Effector CD8-positive, alpha-beta T cell (primary cell): ENCODE measurements at places on chromosomes 16 and 17.

- no peak for DNase-seq
Observed at GRCh38 chr17:51563961-51564360, 303.6 kb downstream of the UTP18 start.

GRCh38 chr17:5097101-5097834 lies 14.4 kb downstream of the ZNF232 start:
- DNase-seq, result peak; percentile 29

DNA sequence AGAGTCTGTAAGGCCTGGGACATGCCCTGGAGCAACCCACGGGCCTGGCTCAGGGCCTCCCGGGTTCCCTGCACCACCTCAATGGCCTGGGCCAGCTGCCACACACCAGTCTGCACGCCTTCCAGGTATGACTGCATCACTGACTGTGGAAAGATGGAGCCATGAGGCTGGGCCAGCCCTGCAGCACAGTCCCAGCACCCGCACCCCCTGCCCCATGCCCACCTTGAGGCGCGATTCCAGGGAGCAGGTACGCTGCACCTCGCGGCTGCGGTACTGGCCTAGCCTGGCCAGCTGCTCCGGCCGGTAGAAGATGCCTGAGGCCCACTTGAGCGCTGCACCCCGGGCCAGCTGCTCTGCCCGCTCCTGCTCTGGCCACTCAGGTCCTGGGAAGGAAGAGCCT lies 1.1 kb downstream of the EXOC3L1 start:
- no peak for DNase-seq

- DNase-seq, result no peak
Observed at GRCh38 chr16:26511463-26511862, 555.3 kb upstream of the C16orf82 start.

DNA sequence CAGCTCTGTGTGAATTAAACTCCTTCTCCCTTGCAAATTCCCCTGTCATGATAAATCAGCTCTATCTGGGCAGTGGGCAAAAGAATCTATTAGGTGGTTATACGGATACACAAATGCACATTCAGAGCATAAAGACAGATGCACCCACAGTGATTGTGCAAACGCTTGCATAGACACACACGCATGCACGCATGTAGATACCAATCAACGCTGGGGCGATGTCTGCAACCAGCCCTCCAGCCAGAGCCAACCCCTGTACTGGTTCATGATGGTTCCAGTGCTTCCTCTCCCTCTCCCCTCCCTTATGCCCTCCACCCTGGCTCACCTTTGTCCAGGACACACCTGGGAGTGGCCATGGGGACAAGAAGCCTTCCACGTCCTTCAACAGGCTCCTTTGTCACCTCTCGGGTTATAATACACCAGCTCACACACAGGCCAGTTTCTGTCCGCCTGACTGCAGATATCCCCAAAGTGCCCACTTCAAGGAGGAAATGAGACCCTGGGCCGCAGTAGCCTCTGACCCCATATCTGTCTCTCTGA lies 33.1 kb upstream of the SNN start:
- no peak for DNase-seq

DNA sequence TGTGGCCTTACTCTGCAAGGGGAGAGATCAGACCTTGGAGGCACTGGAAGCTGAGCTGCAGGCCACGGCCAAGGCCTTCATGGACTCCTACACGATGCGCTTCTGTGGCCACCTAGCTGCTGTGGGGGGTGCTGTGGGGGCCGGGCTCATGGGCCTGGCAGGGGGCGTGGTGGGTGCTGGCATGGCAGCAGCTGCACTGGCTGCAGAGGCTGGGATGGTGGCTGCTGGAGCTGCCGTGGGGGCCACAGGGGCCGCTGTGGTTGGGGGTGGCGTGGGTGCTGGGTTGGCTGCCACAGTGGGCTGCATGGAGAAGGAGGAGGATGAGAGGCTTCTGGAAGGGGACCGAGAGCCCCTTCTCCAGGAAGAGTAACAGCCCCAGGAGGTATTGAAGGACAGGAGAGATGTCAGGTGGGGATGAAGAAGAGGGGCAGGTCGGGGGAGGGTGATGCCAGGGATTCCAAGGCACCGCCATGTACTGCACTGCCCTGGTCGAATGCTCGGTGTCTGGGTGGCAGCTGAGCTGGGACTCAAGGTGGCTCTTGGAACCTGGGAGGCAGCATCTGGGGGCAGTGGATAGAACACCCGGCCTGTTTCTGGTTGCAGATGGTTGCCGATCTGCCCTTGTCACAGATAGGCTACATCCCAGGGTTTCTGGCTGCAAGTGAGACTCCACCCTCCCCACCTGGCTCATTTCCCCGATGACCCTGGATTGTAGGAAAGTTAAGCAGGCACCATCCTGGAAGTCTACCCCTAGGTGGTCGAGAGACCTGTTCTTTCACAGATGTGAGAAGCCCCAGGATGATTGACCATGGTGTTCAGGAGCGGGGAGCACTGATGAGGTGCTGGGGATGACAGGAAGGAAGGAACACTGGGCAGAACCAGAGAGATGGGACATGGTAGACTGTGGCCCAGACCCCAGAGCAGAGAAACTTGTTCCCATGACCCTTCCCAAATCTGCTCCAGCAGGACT lies 5.1 kb downstream of the RNF112 start:
- no peak for DNase-seq

DNA sequence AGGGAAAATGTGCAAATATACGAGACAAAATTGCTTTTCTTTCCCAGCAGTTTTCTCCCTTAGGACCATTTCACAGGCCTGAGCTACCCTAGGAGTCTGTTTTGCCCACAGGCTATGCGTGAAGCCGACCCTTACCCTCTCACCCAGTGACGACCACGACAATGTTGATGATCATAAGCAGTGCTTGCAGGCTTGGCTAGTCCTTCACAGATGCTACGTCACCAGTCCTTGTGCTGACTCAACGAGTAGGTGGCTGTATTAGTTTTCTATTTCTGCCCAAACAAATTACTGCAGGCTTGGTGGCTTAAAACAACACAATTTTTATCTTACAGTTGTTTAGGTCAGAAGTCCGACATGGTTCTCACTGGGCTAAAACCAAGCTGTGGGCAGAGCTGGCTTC lies 574.6 kb upstream of the HSBP1 start:
- no peak for DNase-seq

GRCh38 chr16:77692612-77693011 lies 29.7 kb upstream of the NUDT7 start:
- no peak for DNase-seq

- no peak for DNase-seq
Observed at GRCh38 chr16:60902114-60902513, 1134.1 kb downstream of the CDH8 start.

- no peak for DNase-seq
Observed at GRCh38 chr17:75009139-75009724, 3.2 kb upstream of the MRPL58 start.

DNA sequence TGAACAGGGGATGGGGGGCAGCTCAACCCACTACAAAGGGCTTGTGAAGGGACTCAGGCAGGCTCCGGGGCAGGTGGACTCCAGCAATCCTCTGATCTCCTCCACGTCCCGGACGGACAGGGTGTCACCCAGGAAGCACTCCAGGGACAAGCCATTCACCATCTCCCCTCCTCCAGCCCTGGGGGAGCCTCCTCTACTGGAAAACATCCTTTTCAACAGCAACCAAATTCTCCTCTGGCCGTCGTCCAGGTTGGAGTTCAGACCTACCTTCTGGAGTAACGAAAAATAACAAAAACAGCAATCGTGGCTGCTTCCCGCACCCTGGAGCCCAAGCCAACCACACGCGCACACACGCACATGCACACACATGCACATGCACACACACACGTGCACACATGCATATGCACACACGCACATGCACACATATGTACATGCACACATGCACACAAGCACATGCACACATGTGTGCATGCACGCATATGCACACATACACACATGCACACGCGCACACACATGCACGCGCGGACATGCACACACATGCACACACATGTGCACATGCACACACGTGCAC lies 8.9 kb upstream of the RBFOX3 start:
- no peak for DNase-seq

DNA sequence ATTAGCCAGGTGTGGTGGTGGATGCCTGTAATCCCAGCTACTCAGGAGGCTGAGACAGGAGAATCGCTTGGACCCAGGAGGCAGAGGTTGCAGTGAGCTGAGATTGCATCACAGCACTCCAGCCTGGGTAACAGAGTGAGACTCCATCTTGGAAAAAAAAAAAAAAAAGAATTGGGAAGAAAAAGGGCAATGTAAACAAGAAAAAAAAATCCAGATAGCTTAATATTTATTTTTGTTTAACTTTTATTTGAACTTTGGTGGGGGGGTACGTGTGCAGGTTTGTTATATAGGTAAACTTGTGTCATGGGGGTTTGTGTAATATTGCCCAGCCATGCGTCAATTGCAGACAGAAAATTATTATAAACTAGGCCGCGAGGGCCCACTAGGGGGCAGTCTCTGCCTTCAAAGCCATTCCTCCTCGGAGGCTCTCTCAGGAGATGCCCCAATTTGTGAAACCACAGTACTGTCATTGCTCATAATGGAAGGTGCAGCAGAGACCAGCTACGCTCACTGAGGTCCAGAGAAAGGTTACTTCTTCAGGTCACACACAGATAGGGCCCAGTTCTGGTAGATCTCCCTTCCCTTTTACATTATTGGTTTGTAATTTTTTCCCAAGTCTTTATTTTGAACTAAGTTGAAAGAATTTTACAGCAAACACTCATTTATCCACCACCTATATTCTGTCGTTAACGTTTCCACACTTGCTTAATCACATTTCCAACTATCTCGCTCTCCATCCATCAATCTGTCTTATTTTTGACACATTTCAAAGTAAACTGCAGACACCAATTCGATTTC lies 206.2 kb downstream of the PRKCB start:
- peak; percentile 49 for DNase-seq

DNA sequence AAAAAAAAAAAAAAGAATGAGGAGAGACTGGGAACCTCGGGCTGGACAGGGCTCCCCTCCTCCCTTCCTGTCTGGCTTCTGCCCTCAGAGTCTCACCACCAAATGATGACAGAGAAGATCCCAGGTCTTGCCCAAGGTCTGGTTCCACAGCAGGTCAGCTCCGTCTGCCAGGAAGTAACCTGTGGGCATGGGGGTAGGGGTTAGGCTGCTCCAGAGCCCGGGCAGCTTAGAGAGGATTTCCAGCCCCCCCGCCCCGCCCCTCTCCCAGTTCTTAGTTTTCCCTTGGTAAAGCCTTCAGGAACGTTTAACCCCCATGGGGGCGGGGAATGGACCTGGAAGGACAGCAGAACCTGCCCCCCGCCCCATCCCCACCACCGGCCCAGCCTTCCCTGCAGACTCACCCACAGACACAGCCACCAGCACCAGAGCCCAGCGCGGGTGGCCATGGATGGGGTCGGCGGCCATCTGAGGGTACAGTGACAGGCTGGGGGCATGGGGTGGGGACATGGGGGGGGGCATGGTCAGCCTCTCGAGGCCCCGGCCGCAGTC lies 700 bp downstream of the TLCD2 start:
- DNase-seq, result no peak

- DNase-seq, result no peak
Observed at GRCh38 chr17:78346605-78347250, 13.1 kb downstream of the SOCS3 start.

DNA sequence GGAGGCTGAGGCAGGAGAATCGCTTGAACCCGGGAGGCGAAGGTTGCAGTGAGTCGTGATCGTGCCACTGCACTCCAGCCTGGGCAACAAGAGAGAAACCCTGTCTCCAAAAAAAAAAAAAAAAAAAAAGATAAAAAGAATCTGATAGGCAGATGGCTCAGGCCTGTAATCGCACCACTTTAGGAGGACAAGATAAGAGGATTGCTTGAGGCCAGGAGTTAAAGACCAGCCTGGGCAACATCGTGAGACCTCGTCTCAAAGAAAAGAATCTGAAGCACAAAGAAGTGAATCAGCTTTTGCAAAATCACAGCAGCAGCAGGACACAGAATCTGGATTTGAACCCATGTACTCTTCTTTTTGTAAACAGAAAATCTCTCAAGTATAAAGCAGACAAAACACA lies 7.6 kb downstream of the NOB1 start:
- no peak for DNase-seq

GRCh38 chr16:49441366-49441780 lies 67.8 kb downstream of the C16orf78 start:
- DNase-seq, result peak; percentile 46

GRCh38 chr16:57821149-57821971 lies 19.1 kb upstream of the KIFC3 start:
- no peak for DNase-seq

- DNase-seq, result peak; percentile 22
Observed at GRCh38 chr17:35460354-35460851, 11.8 kb upstream of the SLFN13 start.

- DNase-seq, result peak; percentile 40
Observed at GRCh38 chr17:8300627-8301242, 5.5 kb upstream of the SLC25A35 start.

GRCh38 chr17:69949973-69950695 lies 124.9 kb upstream of the KCNJ16 start:
- no peak for DNase-seq

- DNase-seq, result no peak
Observed at GRCh38 chr17:19812407-19812806, 55.3 kb downstream of the ULK2 start.

- DNase-seq, result no peak
Observed at GRCh38 chr16:87254296-87254695, 62.9 kb downstream of the C16orf95 start.

GRCh38 chr16:31508706-31509195 lies 560 bp upstream of the RUSF1 start:
- DNase-seq, result no peak

DNA sequence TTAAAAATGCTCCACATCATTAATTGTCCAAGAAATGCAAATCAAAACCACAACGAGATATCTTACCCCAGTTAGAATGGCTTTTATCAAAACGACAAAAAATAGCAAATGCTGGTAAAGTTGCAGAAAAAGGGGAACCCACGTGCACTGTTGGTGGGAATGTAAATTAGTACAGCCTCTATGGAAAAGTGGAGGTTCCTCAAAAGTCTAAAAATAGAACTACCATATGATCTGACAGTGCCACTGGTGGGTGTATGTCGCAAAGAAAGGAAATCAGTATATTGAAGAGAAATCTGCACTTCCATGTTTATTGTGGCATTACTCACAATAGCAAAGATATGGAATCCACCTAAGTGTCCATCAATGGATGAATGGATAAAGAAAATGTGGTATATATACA lies 38.2 kb upstream of the ZFHX3 start:
- no peak for DNase-seq
